SW 1271 (cell line): ENCODE measurements at places on chromosomes 5 and 9.

DNA sequence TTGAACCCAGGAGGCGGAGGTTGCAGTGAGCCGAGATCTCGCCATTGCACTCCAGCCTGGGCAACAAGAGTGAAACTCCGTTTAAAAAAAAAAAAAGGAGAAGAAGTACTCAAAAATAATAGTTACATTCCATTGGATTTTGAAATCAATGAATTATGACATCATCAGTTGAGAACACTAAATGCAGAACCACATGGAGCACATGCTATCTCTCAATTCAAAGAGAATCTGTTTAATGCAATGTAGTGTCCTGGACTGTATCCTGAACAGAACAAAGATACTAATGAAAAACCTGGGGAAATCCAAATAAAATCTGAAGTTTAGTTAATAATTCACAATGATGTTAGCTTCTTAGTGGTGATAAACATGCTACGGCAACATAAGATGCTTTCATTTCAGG is 20.3 kb downstream of the CDC14B start:
- DNase-seq: no peak

DNA sequence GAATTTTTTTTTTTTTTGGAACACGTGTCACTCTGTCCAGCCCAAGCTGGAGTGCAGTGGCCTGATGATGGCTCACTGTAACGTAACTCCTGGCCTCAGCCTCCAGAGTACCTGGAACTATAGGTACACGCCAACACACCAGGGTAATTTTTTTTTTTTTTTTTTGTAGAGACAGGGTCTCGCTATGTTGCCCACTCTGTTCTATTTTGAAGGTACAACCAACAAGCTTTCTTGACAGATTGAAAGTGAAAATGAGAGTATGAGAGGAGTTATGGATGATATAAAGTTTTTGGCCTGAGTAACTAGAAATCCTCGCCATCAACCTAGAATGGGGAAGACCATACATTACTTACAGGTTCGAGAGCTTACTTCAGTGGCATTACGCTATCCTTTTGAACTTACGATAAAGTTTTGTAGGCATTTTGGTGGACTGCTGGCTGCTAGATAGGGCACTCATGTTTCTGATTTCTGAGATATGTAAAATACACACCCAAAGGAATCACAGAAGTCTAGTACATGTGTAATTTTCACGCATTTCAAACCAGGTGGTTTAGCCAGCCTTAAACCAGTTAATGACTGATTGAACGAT is 806 bp upstream of the CDC42SE2 start:
- DNase-seq: peak; percentile 51

DNA sequence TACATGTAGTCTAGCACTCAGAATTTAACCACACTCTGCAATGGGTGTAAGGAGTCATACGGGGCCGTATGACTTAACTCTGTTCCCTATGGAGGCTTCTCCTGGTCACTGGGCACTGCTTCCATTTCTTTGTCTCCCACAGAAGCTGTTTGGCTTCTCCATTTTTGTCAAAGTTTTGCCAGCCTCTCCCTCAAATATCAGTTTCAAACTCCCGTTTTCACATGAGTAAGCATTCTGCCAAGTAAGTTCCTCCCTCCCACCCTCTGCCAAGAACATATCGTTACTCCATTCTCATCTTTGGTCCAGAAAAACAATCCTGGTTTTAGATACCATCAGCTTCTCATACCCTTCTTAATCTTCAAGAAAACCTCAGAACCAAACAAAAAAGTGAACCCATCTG is 6.1 kb downstream of the AFAP1L1 start:
- DNase-seq: no peak

- peak; percentile 57 for DNase-seq
Measured at GRCh38 chr5:136613230-136613629, 247.9 kb upstream of the TRPC7 start.

DNA sequence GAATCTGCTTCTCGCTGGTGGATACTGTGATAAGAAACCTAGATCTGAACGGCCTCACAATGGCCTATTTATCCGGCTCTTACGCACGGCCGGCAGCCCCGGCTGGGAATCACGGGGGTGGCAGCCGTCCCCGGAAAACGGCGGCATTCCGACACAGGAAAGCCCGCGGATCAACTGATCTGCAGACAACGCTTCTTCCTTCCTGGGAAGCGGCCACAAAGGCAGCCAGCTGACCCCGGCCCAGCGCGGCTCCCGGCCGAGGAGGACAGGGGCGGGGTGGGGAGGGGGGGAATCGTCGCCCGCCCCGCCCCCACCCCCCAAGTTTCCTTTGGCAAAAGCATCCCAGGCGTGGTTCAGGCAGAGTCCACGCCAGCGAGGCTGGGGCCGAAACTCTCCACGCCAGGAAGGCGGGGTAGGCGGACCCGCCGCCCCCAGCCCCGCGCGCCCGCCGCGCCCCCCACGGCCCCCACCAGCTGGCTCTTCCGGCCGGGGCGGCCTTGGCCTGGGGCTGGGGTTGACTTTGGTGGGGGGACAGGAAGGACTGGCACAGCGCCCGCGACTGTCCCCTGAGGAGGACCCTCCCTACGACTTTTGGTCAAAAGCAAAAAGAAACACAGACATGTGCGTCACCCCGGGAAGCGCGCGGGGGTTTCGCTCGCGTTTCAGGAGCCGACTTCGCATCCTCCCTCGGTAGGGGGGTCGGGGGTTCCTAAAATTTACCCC is 247.7 kb upstream of the ANKRD55 start:
- no peak for DNase-seq

GRCh38 chr5:13985731-13986418 is 41.4 kb upstream of the DNAH5 start:
- peak; percentile 35 for DNase-seq

DNA sequence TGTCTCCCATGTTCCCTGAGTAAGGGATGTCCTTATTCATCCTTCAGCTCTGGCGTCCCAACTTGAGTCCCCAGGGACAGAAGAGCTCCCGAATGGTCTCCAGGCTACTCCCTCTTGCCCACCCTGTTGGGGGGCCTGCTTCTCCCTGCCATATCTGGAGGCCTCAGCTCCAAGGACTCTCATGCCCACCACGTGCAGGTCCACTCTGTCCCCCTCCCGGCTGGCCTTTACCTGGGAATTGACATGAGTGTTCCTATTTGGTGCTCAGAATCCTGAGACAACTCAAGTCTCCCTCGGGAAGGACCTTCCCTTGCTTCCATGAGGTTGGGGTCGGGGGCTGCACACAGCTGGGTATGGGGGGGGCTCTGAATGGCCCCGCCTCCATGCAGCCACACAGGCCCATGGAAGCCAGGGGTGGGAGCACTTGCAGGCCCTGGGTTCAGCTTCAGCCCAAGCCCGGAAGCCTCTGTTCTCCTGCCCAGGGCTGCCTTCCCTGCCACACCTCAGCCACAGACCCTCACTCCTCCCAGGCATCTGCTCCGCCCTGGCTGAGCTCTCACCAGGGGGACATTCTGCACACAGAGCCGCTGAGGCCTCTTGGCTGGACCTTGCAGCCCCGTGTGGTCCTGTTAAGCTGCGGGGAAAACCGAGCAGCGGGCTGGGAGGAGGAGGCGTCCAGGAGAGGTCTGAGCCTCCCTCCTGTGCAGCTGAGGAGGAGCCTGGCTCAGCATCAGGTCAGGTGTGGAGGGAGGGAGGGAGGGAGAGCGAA is 121.9 kb downstream of the PHF2 start:
- DNase-seq: no peak

DNA sequence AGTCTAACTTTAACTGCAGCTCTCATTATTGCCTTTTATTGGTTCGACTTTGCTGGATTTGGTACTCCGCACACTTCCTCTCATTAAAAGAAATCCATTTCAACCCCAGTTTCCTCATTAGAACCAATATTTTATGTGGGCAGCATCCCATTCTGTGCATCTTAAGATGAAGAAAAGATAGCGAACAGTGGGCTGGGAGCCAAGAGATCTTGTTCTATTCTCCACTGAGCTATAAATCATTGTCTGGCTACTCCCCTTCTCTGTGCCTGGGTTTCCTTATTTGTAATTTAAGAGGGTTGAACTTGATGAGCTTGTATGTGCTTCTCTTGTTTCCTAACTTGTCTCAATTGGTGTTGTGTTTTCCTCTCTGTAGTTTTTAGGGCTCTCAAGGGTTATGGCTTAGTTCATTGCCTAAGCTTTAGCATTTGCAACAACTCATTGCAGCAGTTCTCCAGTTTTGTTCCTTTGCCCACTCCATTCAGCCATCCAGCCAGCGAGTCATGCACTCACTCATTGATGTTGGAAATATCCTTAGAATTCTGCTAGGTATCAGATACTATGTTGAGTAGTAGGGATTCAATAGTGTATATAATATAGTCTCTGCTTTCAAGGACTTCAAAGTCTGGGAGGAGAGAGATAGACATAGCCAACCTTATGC is 273.3 kb upstream of the TNC start:
- no peak for DNase-seq

GRCh38 chr5:56088967-56089829 is 94.4 kb upstream of the IL6ST start:
- DNase-seq: no peak
